Stimulated activated CD4-positive, alpha-beta T cell treated with anti-CD3 and anti-CD28 coated beads, Interleukin-12 subunit alpha, Interleukin-12 subunit beta, amount 100 ng/mL, for 4 hours (primary cell): ENCODE measurements at places on chromosomes 5 and 9.

- no peak for DNase-seq
These were observed 154.1 kb downstream of the ADAMTS6 start for GRCh38 chr5:65327582-65327981.

GRCh38 chr9:135683401-135684034 lies 15.8 kb downstream of the SOHLH1 start:
- DNase-seq = no peak

DNA sequence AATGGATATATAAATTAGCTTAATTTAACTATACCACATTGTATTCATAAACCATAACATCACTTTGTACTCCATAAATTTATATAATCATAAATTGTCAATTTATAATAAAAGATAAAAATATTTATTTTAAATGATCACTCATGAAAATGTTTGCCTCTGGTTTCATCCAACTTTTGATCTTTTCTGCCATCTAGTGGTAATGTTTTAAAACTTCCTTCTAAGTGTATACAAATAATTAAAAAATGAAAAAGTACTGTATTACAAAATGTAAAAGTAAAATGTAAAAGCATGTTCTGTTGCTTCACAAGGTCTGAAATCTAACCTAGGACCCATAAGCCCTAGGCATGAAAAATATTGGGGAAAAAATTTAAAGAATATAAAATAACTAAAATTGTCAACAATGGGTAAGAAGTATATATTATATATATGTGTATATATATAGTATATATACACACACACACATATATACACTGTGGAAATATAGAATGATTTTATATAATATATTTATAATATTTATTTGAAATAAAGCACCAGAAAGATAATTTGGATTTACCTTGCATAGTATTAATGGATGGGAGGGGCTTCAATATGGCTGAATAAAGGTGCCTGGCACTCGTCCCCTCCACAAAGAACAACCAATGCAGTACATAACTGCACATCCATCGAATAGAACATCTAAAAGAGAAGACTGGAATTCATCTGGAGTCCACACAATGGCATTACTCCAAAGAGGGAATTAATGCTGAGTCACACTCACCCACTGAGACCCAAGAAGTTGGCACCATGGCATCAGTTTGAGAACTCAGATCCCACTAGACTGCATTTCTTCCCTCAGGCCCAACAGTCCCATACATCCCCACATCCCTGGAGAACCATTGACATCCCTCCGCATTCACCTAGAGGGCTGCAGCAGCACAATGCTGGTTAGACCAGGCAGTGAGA lies 32.5 kb downstream of the ANXA1 start:
- DNase-seq = no peak

DNA sequence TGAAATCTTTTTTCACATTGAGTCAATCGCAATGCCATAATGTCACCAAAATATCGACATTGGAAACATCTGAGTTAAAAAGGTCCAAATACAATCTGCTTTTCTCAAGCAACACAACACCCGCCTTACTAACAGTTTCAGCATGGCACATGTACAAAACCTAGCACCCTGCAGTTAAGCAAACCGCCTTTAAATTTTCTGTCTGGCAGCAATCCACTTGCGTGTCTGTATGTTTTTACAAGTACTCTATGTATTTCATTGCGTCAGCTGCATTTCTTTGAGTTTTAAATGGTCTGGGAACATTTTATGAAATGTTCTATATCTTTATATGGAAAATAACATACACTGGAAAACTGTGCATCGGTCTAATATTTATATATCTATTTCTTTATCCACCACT lies 134.6 kb downstream of the DENND1A start:
- no peak for DNase-seq

- DNase-seq = no peak
These were observed 7.4 kb downstream of the CEMIP2 start for GRCh38 chr9:71760901-71761300.
